ENCODE measurements at places on chromosomes 16 and 17.
A peak's percentile ranks its signal among the peaks of the same experiment; 100 is the strongest.

DNA sequence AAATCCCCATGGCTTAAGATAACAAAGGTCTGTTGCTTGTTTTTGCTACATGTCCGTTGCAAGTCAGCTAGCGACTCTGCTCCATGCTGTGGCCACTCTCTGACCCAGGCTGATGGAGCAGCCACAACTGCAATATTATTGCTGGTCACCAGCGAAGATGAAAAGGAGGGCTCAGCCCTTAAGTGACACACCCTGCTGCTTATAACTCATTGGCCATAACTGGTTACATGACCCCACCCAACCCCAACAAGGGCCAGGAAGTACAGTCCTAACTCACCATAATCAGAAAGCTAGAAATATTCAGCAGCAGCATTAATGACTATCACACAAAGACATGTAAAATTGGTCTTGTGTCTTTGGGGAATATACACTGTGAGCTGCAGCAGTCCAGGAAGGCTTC, 224.3 kb downstream of the SOX9 start:
- no peak for DNase-seq

DNA sequence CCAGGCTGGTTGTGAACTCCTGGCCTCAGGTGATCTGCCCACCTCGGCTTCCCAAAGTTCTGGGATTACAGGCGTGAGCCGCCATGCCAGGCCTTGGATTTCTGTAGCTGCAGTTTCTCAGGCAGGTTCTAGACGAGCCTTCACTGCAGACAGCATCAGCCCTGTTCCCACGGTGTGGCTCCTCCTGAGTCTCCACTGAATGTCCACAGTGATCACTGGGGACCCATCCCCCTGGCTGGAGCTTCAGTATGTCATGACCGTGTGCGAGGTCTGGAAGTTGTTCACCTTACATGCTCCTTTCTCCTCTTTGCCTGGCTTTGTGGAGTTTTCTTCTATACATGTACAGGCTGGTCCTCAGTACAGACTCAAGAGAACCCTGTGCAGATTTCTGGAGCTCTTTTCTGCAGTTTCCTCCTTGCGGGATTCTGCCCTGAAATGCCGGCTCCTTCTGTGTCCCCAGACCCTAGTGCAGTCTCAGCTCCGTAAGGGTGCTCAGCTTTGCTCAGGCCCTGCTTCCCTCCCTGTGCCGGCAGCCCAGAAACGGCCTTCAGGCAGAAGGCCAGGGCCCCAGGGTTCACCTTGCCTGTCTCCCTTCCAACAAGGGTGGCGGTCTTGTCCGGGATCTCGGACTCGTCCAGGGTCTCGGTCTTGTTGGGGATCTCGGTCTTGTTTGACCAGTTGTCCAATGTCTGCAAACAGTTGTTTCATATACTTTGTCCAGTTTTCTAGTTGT, 14.3 kb upstream of the FASN start:
- no peak for DNase-seq

- peak; percentile 42 for DNase-seq
Observed at GRCh38 chr17:3528880-3529511, 28.6 kb downstream of the TRPV3 start.

DNA sequence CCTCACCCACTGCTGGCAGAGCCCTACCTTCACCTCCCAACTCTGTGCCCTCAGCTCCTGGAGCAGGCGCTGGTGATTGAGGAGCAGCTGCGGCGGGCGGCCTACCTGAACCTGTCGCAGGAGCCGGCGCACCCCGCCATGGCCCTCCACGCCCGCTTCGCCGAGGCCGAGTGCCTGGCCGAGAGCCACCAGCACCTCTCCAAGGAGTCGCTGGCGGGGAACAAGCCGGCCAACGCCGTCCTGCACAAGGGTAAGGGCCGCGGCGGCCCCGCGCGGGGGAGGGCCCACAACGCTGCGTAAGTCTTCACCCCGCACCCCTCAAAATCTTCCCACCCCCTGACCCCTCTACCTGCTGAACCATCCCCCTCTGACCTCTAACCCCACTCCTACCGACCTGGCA, 7.0 kb downstream of the RNF227 start:
- no peak for DNase-seq

DNA sequence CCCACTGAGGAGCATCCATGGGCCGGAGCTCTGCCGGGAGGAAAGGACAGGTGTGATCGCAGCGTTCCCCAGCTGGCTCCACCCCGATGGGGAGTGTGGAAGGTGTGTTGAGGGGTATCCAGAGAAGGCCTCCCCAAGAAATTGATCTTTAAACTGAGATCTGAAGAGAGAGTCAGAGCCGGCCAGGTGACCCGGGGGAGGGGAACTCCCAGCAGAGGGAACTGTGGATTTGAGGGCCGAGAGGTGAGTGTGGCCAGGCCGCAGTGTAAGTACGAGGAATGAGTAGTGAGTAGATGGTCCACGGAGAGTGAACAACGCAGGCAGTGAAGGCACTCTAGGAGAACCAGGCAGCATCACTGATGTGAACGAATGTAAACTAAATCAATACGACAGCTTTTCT, 80.2 kb downstream of the RPTOR start:
- DNase-seq, result no peak

GRCh38 chr17:47889734-47890529, 6.1 kb upstream of the SP2 start:
- peak; percentile 55 for DNase-seq

GRCh38 chr16:88719267-88719932, 13.1 kb downstream of the CTU2 start:
- no peak for DNase-seq

DNA sequence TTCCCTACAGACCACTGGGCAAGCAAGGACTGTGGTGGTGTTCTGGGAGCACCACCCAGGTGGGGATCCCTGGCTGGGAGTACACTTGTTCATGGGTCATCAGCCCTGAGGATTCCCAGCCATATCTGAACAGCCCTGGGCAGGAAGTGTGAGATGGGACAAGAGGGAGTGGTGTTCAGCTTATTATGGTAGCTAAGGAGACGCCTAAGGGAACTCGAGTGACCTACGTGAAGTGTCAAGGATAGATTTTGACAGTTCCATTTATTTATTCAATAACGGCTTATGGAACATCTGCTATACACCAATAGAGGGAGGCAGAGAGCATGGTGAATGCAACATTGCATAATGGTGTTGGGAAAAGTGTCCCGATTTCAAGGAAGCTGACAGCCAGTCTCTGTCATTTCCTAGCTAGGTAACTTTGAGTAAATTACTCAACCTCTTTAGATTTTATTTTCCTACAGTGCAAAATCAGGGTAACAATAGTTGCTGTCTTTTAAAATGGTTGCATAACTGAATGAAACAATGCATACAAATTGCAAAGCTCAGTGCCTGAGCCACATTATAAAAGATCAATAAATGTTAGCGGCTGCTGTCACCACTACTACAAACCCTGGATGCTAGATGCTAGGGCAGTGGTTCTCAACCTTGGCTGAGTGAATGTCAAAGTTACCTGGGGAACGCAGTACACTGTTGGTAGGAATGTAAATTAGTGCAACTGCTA, 534.1 kb downstream of the GRIN2A start:
- DNase-seq, result no peak

GRCh38 chr17:21689604-21690003, 2.7 kb upstream of the KCNJ18 start:
- DNase-seq, result no peak

- no peak for DNase-seq
Observed at GRCh38 chr16:87507351-87508069, 14.7 kb upstream of the ZCCHC14 start.

DNA sequence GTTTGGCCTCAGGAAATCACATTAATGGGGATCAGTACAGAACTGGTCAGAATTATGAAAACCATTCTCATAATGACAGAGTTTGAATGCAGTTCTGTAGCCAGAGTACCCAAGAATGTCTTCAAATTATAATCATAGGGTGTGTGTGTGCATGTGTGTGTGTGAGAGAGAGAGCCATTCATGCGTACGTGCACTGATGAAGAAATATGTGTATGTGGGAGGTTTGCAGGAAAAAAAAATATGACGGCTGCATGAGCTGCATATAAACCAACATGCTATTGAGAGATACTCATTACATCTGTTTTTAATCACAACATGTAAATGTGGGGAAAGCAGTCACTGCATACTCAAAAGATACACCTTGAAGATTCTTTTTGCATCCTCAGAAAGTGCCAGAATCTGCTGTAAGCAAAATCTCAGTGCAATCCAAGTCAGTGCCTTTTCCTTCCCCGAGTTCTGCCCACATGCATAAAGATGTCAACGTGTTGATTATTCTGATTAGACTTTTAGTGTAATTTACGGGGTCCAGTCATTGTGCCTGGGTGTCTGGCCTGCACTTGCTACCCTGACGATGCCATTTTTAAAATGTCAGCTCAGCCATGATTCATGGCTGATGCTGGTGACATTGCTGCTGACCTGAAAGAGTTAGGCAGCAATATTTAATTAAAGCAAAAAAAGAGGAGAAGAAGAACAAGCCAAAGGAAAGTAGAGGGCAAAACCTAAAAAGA, 378.7 kb upstream of the ZFHX3 start:
- DNase-seq, result no peak

DNA sequence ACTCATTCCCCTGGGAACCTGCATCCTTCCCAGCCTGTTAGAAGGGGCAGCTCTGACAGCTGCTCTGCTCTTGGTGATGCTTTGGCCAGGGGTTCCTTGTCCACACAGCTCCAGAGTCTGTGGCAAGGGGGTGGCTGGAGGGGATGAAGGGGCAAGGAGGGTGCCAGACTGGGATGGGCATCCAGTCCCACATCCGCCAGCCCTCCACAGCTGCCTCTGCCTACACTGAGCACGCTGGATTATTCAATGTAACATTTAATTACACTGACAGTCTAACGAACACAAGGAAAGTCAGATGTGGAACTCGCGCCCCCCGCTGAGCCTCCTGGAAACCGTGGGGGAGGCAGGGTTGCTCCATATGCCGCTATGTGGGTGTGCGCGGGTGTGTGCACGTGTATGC, 101.1 kb downstream of the C16orf78 start:
- DNase-seq, result no peak

- DNase-seq, result no peak
Observed at GRCh38 chr16:56604966-56605365, 3.4 kb upstream of the MT2A start.

DNA sequence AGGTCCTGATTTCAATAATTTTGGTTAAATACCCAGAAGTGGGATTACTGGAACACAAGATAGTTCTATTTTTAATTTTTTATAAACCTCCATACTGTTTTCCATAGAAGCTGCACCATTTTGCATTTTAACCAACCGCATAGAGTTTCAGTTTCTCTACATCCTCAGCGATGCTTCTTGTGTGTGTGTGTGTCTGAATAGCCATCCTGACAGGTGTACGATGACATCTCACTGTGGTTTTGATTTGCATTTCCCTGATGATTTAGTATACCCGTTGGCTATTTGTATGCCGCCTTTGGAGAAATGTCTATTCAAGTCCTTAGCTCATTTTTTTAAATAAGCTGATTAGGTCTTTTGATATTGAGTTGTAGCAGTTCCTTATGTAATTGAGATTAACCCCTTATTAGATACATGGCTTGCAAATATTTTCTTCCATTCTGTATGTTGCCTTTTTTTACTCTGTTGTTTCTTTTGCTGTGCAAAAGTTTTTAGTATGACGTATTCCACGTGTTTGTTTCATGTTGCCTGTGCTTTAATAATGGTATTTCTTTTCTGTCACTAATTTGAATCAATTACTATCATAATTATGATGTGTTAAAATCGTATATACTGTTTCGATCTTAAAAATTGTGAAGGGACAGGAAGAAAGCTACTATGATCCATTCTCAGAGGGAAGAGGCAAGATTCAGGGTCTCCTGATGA, 227.2 kb upstream of the MON1B start:
- no peak for DNase-seq

- DNase-seq, result no peak
Observed at GRCh38 chr16:61540216-61540615, 496.0 kb downstream of the CDH8 start.

- DNase-seq, result no peak
Observed at GRCh38 chr17:73725794-73726515, 81.7 kb upstream of the SDK2 start.

GRCh38 chr16:86942151-86943051, 364.1 kb downstream of the FOXL1 start:
- DNase-seq, result no peak

DNA sequence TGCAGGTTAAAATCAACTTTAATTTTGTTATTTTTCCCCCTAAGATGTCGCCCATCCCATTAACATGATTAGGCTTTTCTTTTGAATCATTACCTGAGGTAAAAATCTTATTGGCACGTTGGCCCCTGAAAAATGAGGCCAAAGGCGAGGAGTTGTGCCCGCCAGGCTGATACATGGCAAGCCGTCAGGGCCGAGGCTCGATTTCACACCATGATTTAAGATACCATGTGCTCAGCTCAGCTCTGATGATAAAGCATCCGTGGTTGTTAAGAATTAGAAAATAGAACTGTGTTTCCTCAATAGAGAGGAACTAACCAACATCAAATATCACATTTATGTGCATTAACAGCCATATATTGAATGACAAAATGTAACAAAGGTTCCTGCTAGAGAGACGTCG, 972.9 kb upstream of the SOX9 start:
- no peak for DNase-seq

DNA sequence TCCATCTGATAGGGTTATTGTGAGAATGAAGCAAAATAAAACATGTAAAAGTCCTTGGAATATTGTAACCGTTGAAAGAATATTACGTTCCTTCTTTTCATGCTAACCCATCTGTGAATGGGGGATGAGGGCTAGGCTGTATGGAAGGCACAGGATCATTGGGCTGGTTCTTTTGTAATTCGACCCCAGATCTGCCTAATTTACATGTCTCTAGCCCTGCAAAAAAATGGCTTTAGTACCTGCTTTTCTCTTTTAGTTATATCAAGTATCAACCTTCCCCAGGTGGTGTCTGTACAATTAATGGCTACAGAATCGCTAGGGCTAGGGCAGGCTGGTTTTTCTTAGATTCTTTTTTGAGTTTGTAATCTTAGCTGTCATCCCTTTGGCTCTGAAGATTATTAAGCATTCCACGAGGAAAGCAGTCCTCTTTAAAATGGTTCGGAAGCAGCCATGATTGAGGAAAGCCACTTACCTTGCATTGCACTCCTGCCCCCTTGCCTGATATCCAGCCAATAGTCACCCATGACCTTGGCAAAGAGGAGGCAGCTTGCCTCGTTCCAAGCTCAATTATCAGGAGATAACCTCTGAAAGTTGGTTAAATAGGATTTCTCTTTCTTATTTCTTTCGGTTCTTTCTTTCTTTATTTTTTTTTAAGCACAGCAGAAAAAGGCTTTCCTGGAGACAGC, 153.9 kb upstream of the ZKSCAN2 start:
- no peak for DNase-seq

DNA sequence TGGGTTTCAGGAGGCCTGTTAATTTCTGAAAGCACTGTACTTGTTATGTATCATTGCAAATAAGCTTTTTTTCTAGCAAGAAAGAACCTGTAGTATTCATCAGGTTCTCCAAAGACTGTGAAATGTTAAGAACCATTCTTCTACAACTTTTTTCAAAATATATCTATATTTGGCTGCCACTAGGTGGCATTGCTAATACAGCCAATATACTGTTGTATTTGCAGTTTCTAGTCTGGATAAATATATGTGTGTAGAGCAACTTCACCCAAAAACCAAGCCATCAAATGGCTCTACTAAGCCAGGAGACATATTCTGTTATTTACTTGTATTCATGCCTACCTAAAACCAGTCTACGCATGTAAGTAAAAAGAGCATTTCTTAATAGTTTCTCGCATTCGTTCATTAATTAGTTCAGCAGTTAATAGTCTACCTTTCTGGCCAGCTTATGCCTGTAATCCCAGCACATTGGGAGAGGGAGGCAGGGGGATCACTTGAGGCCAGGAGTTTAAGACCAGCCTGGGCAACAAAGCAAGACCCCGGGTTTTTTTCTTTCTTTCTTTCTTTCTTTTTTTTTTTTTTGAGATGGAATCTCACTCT, 39.5 kb downstream of the VMP1 start:
- no peak for DNase-seq

GRCh38 chr17:8487743-8488142, 52.1 kb downstream of the NDEL1 start:
- DNase-seq, result no peak
